Activated CD4-positive, alpha-beta T cell treated with anti-CD3 and anti-CD28 coated beads, Interleukin-2, amount 50 U/mL, for 24 hours (primary cell): ENCODE measurements at places on chromosomes 11 and 22.

DNA sequence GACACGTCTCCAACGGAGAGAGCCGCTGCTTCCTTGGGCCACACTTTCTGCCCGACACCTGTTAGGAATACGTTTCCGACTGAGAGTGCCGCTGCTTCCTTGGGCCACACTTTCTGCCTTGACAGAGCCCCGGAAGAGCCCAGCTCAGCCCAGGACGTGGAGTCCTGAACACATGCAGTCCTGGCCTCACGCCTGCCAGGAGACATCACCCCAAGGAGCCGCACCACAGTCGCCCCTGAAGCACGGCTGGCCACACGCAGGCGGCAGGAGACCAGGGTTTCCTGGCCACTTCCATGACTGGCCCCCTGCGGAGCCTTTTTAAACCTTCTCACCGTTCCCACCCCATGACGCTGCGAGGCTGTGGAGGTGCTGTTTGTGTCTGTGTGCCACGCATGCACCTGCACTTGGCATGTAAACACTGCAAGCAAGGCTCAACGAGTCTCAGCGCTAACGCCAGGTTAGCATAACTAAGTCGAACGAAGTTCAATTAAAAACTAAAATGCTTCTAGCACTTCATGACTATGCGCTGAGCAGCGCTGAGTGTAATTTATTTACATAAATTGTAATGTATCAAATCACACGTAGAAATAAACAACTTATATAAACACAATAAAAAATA is 8.8 kb downstream of the TOLLIP start:
- no peak for DNase-seq

- DNase-seq = no peak
These were observed 556.3 kb downstream of the BRD1 start for GRCh38 chr22:49271369-49271727.

GRCh38 chr22:36728505-36728904 is 25.0 kb upstream of the CACNG2 start:
- no peak for DNase-seq

GRCh38 chr11:61049063-61049377 is 53.3 kb upstream of the CD5 start:
- DNase-seq = no peak

DNA sequence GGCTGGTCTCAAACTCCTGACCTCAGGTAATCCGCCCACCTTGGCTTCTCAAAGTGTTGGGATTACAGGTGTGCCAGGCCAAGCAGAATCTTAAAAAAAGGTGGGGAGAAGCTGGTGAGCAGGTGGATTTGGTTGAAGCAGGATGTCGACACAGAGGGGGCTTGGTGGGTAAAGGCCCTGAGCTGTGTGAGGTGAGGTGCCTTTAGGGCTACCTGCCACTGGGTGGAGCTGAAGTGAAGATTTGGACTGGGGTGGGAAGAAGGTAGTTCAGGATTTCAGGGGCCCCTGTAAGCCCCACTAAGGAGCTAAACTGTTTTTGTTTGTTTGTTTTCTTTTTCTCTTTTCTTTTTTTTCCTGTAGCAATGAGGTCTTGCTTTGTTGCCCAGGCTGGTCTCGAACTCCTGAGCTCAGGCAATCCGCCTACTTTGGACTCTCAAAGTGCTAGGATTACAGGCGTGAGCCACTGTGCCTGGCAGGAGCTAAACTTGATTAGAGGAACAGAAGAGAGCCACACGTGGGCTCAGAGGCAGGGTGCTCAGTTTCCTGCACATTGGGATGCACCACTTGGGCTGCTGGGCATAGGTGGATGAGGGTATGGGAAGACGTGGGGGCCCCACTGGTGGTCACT is 6.0 kb downstream of the P2RX6 start:
- DNase-seq = no peak

GRCh38 chr22:27726686-27727449 is 74.7 kb downstream of the MN1 start:
- DNase-seq = no peak

DNA sequence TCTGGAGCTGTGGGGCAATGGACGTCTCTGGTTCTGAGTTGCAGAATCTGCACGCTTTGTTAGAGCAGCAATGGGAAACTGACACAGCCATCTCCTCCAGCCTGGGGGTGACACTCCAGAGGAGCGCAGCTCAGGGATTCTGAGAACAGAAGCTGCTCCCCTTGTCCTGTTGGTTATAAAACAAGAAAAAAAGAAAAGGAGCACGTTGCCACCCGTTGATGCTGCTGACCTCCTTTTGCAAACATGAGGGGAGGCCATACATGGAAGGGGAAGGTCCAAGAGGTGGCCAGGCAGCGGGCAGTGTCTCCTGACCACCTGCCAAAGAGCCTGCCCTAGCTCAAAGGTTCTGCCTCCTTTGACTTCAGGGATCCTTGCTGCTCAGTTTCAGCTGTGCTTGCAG is 61.0 kb downstream of the SPATA19 start:
- DNase-seq = no peak

GRCh38 chr11:45213316-45213665 is 66.9 kb downstream of the PRDM11 start:
- DNase-seq = no peak

DNA sequence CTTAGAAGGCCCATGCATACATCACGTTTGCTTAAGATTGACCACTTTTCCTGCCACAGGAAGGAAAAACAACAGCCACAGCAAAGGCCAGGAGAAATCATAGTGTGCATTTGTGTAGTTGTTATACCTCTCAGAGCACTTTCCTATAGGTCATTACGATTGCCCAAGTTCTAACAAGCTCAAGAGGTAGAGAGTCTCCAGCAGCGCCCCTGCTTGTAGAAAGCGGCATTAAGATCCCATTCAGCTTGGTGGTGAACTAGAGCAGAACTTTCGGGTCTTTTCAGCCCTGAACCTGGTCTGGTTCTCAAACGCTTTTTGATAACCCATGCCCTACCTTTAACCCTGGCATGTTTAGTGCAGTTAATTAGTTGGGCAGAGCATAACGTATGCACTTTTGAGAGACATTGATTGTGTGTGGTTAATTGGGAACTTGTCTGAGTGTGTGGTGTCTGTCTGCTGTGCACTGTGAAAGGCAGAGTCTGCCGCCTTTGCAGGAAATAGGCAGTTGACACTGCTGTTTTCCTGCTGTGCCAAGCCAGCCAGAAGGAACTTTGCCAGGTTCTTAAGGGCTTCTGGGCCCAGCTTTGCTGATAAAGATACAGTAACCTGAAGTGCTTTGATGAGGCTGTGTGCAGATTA is 109.9 kb upstream of the CLMP start:
- no peak for DNase-seq

DNA sequence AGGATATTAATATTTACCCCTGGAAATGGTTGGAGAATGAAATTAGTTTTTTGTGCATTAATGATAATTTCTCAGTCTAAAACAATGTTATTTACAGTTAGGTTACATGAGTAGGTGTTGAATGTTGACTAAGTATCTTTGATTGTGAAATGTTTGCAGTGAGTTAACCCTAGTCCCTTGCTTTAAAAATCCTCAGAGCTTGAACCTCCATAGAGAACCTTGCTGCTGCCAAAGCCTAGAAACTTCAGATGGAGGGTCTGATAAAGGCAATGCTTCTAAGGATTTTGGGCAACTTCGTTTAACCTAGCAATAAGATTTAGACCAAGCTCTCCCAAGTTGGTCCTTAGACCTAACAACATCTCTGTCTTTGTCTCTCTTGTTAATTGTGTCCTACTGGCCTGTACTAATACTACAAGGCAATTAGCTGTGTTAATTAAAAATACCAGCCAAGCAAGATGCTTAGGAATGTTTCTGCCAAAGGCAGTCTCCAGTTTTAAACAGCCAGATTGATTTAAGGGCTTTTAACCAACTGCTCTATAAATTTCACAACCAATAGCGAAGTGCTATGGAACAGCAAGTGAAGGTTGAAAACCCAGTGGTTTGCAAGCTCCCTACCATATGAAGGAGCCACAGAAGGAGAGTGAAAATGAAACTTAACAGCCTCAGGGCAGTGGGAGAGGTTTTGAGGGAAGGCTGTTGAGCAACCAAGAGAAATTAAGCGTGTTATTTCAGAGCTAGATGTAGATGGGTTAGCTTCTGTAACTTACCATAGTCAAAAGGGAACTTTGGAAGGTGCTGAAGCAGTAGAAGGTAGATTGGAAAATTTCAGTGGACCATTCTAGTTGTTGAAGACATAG is 295.9 kb upstream of the ANO5 start:
- DNase-seq = no peak

GRCh38 chr11:114250180-114250579 is 46.0 kb upstream of the NNMT start:
- DNase-seq = no peak
